Aorta (tissue), 5 donors: ENCODE measurements at places on chromosomes 6 and 20. TPM values are rescaled to one million over a fixed set of nuclear protein-coding genes. Genes with fewer than 3 reads are reported as not detected.

Gene BFSP1
- 2.6 TPM for total RNA-seq

Gene MRPL2
- 33.6 TPM for total RNA-seq

Gene PCMT1
- 48.4 TPM for total RNA-seq

Gene GPANK1
- 16.5 TPM for total RNA-seq

Gene BPIFB2
- not detected for total RNA-seq

Gene TFB1M
- total RNA-seq, result 16.3 TPM

Gene LPA
- total RNA-seq, result not detected

Gene CAPN11
- total RNA-seq, result 2.2 TPM

Gene TMEM74B
- total RNA-seq, result 3.8 TPM

Gene ENPP1
- 20.2 TPM for total RNA-seq

Gene SMPDL3A
- total RNA-seq, result 3.9 TPM

Gene SULF2
- total RNA-seq, result 145 TPM

Gene NKX2-2
- total RNA-seq, result not detected

Gene NR2E1
- not detected for total RNA-seq

Gene CSNK2B
- total RNA-seq, result 106 TPM

Gene LHFPL5
- total RNA-seq, result not detected

Gene TNXB
- total RNA-seq, result 146 TPM

Gene SOX4
- 25.2 TPM for total RNA-seq

Gene CAGE1
- total RNA-seq, result not detected

Gene TAPBP
- total RNA-seq, result 73.9 TPM

Gene OR12D3
- not detected for total RNA-seq

Gene HLA-DRB1
- total RNA-seq, result 142 TPM

Gene RBPJL
- total RNA-seq, result not detected

Gene BLCAP
- total RNA-seq, result 68.7 TPM

Gene MYCT1
- total RNA-seq, result 11.9 TPM

Gene TLDC2
- not detected for total RNA-seq

Gene RAET1E
- 0.18 TPM for total RNA-seq

Gene VSTM2L
- total RNA-seq, result 0.78 TPM

Gene GLP1R
- not detected for total RNA-seq

Gene GATA5
- total RNA-seq, result 0.16 TPM

Gene POLR3F
- 7.3 TPM for total RNA-seq

Gene TMC2
- total RNA-seq, result 0.15 TPM
